Activated T-helper 1 cell treated with anti-CD3 and anti-CD28 coated beads, Interleukin-12 subunit alpha, Interleukin-12 subunit beta, Interleukin-2, Interleukin-4 antibody, amounts not matched to agents 30 ng/mL and 10 ng/mL and 1 ng/mL, durations not matched to agents 14 hours and 24 hours and 36 hours (primary cell): ENCODE measurements at places on chromosomes 3 and 15.

DNA sequence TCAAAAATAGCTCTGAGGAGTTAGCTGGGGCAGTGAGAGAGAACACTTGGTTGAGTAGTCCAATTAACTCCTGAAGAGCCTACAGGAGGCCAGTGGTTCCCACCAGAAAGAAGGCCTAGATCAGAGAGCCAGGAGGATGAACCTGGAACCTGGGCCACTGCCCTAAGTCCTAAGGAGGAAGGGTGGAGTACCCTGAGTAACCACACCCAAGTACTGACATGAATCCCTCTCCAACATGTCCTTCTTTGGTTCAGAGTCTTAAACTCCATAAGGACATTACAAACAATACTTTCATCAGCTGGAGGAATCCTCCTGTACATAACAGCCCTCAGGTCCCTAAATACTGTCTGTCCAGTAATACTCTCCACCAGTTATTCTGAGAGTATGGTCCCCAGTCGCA is 25.6 kb upstream of the C3orf62 start:
- no peak for DNase-seq

GRCh38 chr3:43010638-43011037 is 31.5 kb downstream of the GASK1A start:
- no peak for DNase-seq

- DNase-seq: no peak
Measured at GRCh38 chr15:45606413-45606812, 19.2 kb downstream of the BLOC1S6 start.

- DNase-seq: peak; percentile 55
Measured at GRCh38 chr3:187368251-187369088, at the start of gene RTP4. TSS of gene RTP4 (plus strand) at chr3:187368385. CDS start at chr3:187368442, 57 bp downstream.

DNA sequence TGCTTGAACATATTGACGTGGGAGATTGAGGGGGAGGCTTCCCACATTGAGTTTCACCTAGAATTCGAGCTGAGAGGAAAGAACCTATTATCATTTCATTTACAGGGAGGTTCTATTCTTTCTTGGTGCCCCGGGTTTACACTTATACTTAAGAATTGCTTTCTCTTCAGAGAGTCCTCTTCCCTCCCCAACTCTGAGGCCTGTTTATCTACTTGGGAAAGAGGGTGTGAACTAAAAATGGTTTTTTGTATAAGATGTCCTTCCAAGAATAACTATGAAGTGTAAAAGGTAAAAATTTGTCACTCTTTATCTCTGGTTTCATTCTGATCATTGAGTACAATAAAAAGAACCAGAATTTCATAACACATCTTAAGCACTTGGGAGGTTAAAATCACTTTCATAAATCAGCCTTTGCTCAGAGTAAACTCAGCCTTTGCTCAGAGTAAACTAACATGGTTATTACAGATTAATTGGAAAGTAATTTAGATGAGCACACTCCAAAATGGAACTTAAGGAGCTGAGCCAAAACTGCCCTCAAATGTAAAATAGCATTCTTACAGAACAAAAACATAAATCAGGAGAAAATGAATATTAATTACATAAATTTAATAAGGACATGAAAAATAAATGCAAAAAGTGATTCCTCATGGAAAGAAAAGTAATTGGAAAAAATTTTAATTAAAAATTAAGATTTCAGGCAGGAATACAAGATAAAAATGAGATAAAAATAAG is 75.2 kb downstream of the GADL1 start:
- no peak for DNase-seq

DNA sequence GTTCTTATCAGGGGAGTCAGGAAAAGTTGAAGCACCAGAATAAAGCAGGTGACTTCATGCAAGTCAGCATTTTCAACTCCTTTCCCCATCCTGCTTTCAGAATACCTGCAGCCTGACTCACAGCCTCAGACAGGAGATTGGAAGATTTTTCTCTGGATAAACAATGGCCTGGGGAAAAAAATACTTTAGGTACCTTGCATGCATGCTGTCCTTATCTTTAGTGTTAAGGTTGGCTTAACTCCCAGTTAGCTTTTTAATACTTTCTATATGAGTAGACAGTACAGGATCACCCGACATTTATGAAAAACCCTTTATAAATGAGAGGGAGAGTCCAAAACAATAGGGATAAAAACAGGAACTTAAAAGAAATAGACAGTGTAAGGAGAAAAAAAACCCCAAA is 53.6 kb downstream of the PAK2 start:
- no peak for DNase-seq

DNA sequence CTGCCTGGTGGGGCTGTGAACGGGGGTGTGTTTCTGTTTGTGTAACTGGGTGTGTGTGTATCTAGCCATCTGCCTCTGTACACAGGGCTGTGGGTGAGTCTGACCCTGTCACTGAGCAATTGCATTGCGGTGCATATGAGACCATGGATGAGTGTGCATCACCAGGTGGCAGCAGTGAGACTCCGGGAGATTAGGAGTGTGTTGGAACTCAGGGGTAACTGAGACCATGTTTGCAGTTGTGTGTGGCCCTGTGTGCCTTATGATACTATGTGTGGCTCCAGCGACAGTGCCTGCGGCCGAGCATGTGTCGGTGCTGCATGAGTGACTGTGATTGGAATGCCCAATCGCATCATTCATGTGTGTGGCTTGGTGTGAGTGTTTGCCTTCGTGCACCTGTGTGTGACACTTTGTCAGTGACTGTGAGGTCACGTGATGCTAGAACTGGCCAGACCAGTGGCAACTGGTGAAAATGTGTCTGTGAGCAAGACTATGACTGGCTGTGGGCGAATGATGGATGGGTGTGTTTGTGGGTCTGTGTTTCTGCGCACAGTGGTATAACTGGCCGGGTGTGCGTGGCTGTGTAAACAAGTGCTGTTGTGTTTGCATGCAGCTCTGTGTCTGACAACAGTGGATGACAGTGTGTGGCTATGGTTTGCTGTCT is 14.0 kb downstream of the VILL start:
- DNase-seq: peak; percentile 31

- DNase-seq: no peak
Measured at GRCh38 chr15:43270676-43271306, 4.1 kb upstream of the TGM5 start.

DNA sequence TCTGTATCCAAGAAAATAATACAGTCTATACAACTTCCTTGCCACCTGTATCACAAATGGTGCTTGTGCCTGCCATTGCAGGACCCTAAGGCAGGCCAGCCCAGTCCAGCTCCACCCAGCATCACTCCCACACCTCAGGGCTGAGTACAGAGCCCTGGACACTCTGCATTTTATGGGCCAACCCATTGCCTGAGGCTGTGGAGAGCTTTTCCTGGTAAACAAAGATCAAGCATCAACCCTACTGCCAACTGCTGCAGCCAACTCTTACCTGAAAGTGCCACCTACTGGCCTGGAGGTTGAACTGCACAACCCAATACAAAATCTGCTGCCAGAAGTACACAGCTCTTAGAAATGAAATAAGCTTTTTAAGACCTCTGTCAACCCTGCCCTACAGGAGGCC is 1082.2 kb downstream of the NAALADL2 start:
- DNase-seq: no peak

- no peak for DNase-seq
Measured at GRCh38 chr15:52071570-52071969, 41.0 kb downstream of the BCL2L10 start.

- no peak for DNase-seq
Measured at GRCh38 chr15:61530769-61531168, 301.7 kb upstream of the RORA start.

GRCh38 chr3:122548076-122548475 is 16.0 kb downstream of the PARP9 start:
- DNase-seq: no peak

DNA sequence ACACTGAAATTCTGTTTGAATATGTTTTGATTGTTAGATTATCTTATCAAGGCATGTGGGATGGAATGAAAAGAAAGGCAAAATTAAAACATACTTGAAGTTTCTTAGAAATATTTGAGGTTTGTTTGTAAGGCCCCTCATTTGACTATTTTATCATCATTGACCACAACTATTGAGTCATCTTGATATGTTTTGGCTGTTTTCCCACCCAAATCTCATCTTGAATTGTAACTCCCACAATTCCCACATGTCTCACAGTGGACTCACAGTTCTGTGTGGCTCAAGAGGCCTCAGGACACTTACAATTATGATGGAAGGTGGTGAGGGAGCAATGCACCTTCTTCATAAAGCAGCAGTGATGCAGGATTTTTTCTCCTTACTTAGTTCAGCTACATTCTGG is 917.1 kb downstream of the PLOD2 start:
- no peak for DNase-seq

GRCh38 chr3:159765030-159765859 is 223.4 kb upstream of the IL12A start:
- no peak for DNase-seq

GRCh38 chr15:65332391-65333147 is 28.1 kb downstream of the RNU5B-1 start:
- no peak for DNase-seq

- DNase-seq: no peak
Measured at GRCh38 chr3:186217820-186218164, 108.9 kb upstream of the ETV5 start.

DNA sequence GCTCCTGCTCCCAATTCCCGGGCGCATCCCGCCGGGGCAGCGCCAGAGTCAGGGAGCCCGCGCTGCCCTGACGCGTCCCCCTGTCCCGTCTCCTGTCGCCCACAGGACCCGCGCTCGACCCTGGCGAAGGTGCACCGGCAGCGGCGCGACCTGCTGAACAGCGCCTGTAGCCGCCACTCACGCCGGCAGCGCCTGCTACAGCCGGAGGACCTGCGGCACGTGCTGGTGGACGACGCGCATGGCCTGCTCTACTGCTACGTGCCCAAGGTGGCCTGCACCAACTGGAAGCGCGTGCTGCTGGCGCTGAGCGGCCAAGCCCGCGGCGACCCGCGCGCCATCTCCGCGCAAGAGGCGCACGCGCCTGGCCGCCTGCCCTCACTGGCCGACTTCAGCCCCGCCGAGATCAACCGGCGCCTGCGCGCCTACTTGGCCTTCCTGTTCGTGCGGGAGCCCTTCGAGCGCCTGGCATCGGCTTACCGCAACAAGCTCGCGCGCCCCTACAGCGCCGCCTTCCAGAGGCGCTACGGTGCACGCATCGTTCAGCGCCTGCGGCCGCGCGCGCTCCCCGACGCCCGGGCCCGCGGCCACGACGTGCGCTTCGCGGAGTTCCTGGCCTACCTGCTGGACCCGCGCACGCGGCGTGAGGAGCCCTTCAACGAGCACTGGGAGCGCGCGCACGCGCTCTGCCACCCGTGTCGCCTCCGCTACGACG is 16.9 kb downstream of the C3orf22 start:
- no peak for DNase-seq

DNA sequence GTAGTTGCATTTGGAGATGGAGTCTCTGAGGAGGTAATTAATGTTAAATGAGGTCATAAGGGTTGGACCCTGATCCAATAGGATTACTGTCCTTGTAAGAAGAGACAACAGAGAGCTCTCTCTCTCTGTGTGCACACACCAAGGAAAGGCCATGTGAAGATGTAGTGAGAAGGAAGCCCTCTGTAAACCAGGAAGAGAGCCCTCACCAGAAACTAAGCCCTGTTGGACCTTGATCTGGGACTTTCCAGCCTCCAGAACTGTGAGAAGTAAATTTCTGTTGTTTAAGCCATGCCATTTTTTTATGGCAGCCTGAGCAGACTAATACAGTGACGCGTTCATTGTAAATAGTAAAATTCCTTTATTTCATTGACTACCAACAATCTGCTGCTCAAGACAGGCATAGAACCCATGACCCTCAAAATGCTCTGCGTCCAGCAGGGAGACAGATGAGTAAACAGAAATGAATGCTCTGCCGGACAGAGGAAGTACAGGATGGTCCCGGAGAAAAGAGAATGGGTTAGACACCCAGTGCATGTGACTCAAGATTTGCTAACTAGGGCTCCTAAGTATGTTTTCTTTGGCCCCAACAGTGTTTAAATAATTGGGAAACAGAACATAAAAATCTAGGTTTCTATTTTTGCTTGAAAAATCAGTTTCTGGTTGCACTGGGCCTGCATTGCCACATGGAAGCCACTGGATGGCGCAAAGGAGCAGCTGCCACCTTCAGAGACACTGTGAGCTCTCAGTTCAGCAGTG is 37.9 kb upstream of the TNFAIP8L3 start:
- DNase-seq: no peak

- DNase-seq: no peak
Measured at GRCh38 chr3:150127011-150127490, 156.4 kb upstream of the PFN2 start.

GRCh38 chr3:99637368-99638111 is 854 bp upstream of the COL8A1 start:
- DNase-seq: no peak

GRCh38 chr3:195044411-195044810 is 226.5 kb downstream of the XXYLT1 start:
- DNase-seq: no peak

- no peak for DNase-seq
Measured at GRCh38 chr15:64985366-64986033, 4.2 kb downstream of the SPG21 start.

- no peak for DNase-seq
Measured at GRCh38 chr3:168608926-168609325, 513.2 kb upstream of the GOLIM4 start.

DNA sequence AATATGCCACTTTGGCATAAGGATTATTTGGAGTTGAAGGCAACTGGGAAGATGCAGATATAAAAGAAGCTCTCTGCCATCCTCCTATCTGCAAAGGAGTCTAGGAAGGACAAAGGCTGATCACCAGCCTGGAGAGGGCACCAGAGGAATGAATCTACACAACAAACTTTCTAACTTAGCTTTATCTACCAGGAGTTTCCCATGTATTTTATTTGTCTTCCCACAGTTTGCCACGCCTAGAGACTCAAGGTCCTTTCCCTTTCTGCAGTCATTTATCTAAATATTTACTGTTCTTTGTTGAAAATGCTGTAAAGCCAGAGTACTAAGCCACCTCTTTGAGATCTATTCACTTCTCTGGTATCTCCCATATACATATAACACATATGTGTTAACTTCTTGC is 32.2 kb downstream of the GPR176 start:
- no peak for DNase-seq

DNA sequence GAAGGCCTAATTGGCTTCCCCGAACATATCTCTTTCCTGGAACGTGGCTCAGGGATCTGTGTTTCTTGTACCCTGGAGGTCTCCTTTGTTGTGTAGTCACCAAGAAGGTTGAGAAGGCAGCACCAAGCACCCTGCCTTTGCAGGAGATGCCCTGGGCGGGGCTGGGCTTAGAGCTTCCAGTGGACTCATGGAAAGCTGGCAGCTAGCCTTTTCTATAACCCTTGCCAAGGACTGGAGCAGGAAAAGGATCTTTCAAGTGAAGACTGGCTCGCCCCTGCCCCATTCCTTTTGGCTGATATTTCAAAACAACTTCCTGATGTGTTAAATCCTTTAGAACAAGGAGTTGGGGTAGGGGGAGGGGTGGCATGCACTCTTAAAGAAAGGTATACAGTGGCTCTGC is 58.9 kb upstream of the EPHA6 start:
- no peak for DNase-seq

- no peak for DNase-seq
Measured at GRCh38 chr15:25787855-25788520, 75.1 kb downstream of the ATP10A start.
